ENCODE measurements at places on chromosomes 6 and 20. TPM values are rescaled to one million over a fixed set of nuclear protein-coding genes. Genes with fewer than 3 reads are reported as not detected.

The SLC35D3 gene
- 0.13 TPM for total RNA-seq

The DOK5 gene
- total RNA-seq: not detected

GRCh38 chr20:45874576-45874975 is 6.5 kb upstream of the ZSWIM1 start:
- no peak for DNase-seq

- no peak for DNase-seq
These were observed 122.1 kb downstream of the OGFRL1 start for GRCh38 chr6:71410681-71411080.

- peak; percentile 42 for DNase-seq
These were observed 608 bp upstream of the EIF2S2 start for GRCh38 chr20:34112600-34113101.

GRCh38 chr6:105994591-105995390 is 91.3 kb upstream of the PRDM1 start:
- DNase-seq: peak; percentile 65
